ENCODE measurements at places on chromosomes 6 and 20.

DNA sequence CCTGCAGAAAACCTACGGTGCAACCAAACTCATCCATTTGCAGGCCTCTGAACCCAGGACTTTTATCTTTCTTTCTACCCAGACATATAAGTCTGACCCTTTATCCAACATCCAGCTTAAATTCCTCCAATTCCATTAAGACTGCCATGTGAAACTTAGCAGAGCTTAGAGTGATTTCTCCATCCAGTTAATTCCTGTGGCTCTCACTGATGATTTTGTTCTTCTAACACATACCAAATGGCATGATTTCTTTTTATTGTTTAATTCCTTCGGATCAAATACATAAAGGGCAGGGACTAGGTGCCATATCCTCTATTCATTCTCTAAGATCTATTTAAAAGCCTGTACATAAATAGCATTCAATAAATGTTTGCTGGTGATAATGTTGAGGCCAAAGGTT is 92.9 kb downstream of the TASP1 start:
- peak; percentile 17 for DNase-seq

- no peak for DNase-seq
Observed at GRCh38 chr20:19995220-19995863, 21.8 kb upstream of the NAA20 start.

GRCh38 chr20:58000861-58001260 is 227.6 kb downstream of the ANKRD60 start:
- no peak for DNase-seq

- no peak for DNase-seq
Observed at GRCh38 chr6:14863902-14864850, 381.7 kb upstream of the JARID2 start.

GRCh38 chr20:45845452-45845851 is 11.7 kb downstream of the ACOT8 start:
- no peak for DNase-seq

DNA sequence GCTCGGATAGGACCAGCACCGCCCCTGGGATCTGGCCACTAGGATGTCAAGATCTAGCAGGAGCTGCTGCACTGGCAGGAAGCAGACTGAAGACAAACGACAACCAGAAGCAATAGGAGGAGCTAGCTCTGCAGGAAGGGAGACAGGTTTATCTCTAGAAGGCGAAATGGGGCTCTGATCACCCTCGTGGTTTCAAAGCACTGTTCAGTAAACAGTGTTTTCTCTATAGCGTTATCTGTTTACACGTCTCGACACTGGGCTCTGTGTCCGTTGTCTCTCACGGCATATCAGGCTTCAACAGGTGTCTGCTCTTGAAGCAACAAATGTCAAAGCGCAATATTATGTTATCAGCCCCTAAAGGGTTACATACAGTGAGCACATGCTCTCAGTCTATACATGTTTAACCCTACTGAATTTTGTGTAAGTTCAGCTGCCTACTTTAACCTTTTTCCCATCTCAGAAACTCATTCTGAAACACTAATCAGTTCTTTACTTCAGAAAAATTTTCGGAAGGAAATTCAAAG is 23.8 kb downstream of the TMEM14B start:
- no peak for DNase-seq

DNA sequence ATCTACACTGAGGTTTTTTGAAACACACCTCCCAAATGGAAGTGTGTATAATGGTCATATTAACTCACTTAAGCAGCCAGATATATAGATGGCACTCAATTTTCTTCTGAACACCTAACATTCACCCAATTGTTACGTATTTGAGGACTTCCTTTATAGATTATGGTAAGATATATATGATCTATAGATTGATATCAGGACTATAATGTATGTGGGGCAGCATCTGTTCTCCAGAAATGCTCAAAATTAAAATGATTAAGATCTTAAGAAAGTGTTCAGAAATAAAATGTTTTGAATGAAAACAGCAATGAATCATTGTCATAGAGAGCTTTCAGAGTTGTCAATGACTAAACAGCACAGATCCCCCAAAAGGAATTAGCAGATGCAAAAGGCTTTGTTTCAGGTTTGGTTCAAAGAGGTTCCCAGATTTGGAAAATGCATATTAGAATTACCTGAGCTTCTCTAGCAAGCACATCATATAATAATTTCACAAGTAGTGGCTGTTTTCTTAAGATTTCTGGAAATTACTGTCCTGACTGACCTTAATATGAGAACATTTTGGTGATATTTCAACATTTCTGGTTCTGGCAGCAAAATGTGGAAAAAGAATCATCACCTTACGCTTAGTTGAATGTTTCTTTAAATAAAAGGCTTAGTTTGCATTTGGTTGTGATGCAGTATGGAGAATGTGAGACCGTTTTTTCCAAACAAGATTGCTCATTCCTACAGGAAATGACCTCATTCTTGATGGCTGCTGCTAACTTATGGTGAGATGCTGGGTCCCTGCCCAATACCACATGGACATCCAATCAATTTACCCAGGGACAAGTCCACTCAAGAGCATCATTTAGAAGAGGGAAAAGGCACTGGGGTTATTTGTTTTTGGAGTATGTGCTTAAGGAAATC is 31.5 kb downstream of the TRAF3IP2 start:
- DNase-seq = peak; percentile 71

DNA sequence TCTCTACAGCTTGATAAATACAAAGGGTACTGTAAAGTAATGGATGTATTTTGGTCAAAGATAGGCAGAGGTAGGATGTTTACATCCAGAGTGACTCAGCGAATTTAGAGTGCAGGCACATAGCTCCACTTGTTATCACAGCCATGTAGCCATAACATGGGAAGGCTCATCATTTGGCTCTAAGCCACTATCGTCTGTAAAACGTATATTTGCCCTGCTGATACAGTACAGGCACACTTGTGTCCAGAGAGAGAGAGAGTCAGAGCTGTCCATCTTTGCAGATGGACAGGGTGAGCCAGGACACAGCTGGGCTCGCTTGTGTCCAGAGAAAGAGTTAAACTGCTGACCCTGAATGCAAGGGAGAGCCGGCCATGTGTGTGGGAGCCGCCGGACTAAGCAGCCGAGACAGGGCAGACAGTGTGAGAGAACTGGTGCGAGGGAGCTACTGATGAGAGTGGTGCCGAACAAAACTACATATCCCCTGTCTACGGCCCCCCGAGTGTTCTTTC is 619.0 kb downstream of the DOK5 start:
- DNase-seq = no peak

GRCh38 chr20:45589725-45590124 is 10.6 kb upstream of the WFDC8 start:
- DNase-seq = no peak

DNA sequence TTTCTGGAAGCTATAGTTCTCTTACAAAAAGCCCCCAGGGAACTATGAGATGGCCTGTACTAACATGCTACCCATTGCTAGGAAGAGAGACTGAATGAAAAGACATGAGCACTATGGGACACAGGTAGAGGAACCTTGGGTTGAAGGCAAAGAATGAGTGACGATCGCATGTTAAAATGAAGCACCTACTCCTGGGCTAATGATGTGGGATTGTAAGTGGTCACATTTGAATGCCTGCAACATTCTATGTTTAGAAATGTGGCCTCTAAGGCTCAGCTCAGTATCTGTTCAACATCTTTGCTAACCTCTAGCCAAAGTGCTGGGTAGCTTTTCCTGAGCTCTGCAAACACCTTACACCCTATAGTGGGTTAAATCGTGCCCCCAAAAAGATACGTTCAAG is 5.2 kb upstream of the ZC3H12D start:
- no peak for DNase-seq

DNA sequence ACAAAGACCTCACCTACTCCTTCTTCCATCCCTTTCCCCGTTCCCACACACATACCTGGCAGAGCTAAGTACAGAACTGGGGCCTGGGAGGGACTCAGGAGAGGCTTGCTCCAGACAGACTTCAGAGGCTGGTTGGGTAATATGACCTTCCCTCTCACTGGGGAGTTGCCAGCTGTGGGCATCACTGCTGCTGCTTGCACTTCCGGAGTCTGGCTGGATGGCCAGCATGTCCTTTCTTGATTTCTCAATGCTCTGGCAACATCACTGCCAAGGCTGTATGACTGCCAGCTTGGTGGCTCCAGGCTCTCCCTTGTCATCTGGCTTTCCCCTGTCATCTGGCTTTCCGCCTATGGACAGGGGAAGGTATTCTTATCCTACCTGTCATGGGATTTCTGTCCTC is 47.8 kb downstream of the CDH22 start:
- no peak for DNase-seq

- no peak for DNase-seq
Observed at GRCh38 chr20:43460172-43460829, 2.6 kb downstream of the SRSF6 start.

DNA sequence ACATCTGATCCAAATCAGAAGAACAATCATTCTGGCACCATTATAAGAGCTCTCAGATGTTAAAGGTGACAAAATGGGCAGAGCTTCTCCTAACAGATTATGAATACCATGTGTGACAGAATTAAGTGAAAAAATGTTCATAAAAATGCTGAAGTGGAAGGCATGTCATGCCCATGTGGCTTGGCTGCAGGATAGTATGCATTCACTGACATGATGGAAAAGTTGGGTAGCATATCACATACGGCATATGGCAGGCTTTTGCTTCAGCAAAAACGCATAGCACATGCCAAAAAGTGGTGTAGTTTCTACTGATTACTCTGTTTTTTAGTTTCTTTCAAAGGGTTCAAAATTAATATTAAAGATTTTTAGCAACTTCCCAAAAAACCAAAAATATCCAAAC is 731.5 kb upstream of the EPHA7 start:
- no peak for DNase-seq

GRCh38 chr6:159324596-159324995 is 155.4 kb downstream of the FNDC1 start:
- no peak for DNase-seq

DNA sequence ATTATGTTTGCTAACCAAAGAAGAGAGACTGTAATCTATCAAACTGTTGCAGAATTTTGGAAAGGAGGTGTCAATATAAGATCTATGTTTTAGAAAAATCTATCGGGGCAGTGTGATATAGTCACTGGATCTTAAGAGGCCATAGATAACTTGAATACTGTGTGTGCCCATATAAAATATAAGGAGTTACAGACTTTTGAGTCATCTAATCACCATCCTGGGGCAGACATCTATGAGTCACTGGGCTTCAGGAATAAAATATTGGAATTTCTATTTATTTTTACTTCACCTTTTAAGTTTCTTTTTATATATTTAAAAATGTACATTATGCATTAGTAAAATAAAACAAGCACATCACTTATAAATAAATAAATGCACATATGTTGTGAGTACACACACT is 509.3 kb upstream of the MAN1A1 start:
- DNase-seq = no peak

DNA sequence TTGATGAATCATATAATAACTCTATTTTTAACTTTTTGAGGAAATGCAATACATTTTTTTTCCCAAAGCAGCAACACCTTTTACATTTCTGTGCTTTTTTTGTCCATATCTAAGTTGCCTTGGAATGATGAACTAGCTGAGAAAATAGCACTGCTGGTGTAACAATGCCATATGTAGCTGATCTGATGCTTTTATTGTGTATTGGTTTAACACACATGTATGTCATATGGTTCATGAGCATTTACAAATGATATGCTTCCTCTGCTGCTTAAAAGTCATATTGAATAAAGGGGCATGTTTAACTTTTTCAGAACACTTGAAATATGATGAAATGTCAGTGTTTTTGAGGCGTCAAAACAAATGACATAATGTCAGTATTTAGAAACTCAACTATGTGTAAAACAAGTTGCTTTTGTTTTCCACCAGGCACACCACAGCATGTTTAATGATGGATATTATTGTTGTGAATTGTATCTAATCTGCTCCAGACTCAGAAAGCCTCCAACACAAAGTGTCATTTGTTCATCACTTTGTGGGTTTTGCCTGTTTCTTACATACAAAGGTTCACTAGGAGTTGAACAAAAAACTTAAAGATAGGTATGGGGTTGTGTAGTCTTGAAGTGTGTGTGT is 775.8 kb upstream of the FLRT3 start:
- no peak for DNase-seq

DNA sequence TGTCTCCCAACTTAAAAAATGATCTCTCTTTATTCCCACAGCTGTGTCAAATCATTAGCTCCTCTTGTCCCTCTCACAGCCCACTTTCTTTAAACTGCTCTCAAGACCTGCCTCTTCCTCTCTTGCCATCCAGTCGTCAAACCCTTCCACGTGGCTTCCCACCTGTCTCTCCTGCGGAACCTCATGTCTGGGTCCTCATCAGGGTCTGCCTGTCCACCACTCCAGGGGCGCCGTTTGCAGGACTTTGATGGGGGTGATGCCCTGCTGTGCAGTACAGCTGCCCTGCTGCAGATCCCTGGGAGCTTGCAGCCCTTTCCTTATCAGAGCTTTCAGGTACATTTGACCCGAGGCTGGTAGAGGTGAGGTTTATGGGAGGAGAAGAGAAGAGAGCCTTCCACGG is 114.8 kb downstream of the DHX35 start:
- DNase-seq = no peak

GRCh38 chr6:168619560-168620314 is 178.8 kb downstream of the SMOC2 start:
- DNase-seq = no peak

DNA sequence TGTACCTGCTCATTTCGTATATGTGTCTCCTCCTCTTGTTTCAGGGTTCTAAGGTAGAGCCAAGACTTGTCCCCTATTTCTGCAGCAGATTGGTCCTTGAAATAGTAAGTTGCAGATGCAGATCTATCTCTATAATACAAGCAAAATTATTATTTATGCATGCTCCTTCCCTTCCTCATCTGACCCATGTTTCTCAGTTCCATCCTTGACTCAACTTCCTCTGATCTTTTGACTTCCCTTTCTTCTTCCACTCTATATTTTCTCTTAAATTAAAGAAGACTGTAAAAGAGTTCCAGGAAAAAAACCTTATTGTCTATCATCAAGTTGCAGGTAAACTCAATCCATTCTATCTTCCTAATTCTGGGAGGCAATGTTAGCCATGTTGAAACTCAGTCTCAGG is 23.7 kb downstream of the PLA2G7 start:
- no peak for DNase-seq

GRCh38 chr6:43850314-43851203 is 80.5 kb downstream of the VEGFA start:
- no peak for DNase-seq

DNA sequence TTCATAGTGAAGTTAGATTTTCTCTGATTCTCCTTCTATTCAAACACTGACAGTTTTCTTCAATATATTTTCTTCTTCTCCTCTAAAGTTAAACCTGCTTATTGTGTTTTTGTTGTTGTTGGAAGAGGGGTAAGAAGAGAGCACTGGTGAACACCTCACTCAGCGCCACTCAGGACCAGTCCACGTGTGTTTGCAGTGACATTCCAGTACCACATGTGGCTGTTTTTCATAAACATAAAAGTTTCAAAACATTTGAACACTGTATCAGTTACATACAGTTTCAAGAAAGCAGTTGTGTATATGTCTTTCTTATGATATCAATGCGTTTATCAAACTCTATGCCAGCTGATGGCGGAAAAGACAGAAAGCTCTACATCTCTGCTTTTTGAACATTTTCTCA is 86.7 kb downstream of the HMGCLL1 start:
- no peak for DNase-seq

GRCh38 chr20:41047975-41048305 is 19.3 kb downstream of the TOP1 start:
- no peak for DNase-seq

GRCh38 chr6:84052204-84052882 is 18.8 kb downstream of the MRAP2 start:
- DNase-seq = peak; percentile 21
